ENCODE measurements at places on chromosomes 4 and X.

DNA sequence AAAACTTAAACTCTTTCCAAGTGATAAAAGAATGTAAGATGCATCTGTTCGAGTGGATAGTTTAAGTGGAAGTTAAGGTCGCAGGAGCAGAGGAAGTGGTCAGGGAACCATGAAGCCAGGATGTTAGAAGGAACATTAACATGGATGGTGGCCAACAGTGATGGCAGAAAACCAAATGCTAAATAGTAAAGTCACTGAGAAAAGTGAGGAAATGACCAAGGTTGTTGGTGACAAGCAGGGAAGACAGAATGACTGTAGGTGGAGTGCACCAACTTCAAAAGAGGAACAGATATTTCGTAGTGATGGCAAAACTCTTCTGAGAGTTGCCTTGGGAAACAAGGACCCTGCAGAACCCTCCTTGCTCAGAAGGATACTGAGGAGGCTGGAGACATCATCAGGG, 226.2 kb downstream of the PALLD start:
- no peak for DNase-seq

DNA sequence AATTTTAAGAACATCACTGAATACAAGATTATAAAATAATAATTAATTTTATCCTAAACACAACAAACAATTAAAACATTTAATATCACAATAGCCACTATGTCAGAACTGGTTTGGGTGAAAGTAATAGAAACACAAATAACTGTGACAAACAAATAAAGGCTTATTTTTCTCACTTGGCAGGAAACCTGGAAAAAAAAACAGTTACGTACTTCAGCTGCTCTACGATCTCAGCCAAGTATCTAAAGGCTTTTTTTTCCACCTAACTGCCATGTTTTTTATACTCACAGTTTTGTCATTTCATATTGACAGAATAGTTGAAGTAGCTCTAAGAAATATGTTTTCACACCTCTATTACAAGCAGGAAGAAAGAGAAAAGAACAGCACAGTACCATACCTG, 284.8 kb upstream of the INTU start:
- no peak for DNase-seq

GRCh38 chrX:21991504-21991903, 40.6 kb upstream of the PHEX start:
- no peak for DNase-seq

DNA sequence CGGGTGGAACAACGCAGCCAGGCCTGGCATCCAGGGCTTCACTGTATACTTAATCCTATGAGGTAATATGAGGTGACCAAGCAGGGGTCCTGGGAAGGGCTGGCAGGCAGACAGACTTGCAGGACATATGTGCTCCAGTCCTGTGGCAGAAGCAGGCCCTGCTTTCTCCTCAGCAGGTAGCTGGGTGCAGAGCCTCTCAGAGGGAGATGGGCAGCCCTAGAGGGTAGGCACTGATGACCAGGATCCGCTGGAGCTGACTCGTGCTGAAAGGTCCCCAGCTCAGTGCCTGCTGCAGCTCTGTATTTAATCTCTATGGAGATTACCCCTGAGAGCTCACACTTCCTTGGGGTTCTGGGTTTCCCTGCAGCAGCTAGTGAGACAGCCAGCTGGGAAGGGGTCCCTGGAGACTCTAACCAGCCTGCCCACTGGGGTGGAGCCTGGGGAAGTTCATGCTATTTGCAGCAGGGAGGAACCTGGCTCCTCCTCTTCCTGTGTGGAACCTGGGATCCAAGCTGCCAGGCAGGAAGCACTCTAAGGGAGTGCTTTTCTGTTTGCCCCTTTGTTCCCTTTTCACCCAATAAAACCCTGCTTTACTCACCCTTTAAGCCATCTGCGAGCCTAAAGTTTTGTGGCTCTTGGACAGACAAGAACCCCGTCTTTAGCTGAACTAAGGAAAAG, 339.2 kb downstream of the DCAF12L2 start:
- no peak for DNase-seq

- no peak for DNase-seq
Measured at GRCh38 chr4:26995316-26995715, 134.7 kb downstream of the STIM2 start.

Data from cortex of kidney (tissue), 1 donor.